ENCODE measurements at places on chromosomes 4 and X.

- DNase-seq = peak; percentile 3
These were observed 105.0 kb upstream of the NR0B1 start for GRCh38 chrX:30414144-30414543.

GRCh38 chr4:56575820-56576429 lies 70.3 kb downstream of the ARL9 start:
- peak; percentile 37 for DNase-seq

GRCh38 chr4:124018383-124019317 lies 622.1 kb downstream of the SPRY1 start:
- DNase-seq = peak; percentile 59

- peak; percentile 16 for DNase-seq
These were observed 314.5 kb upstream of the RASGEF1B start for GRCh38 chr4:81786063-81786763.

DNA sequence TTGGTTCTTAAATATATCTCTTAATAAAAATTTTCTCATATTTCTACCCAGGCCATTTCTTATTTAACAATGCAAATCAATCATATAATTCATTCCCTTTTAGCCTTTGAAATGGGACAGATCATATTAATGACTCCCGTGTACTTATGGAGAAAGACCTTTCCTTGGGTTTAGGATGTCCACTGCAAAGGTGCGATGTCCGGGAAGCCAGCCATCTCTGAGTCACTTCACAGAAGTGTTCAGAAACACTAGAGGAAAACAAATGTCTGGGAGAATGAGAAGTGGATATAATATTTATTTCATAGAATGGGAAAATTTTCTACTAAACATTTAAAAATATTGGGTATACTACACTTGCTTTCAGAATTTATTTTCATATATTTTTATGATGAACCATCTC lies 15.3 kb downstream of the INTU start:
- DNase-seq = no peak

DNA sequence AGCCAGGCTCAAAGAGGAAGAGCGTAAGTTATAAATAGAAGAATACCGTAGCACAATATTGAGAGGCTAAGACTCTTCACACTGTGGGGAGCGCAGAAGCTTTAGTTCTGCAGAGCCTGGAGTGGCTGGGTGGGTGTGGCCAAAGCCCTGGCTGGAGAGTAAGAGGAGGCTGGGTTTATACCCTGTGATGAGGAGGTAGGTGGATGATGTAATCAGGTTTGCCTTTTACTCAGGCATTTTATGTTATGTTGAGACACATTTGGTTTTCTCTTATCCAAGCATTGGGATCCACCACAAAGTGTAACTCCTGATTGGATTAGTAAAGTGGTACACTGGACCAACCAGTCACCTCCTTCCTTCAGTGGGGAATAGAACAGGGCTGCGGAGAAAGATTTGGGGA lies 13.9 kb downstream of the CDS1 start:
- no peak for DNase-seq

DNA sequence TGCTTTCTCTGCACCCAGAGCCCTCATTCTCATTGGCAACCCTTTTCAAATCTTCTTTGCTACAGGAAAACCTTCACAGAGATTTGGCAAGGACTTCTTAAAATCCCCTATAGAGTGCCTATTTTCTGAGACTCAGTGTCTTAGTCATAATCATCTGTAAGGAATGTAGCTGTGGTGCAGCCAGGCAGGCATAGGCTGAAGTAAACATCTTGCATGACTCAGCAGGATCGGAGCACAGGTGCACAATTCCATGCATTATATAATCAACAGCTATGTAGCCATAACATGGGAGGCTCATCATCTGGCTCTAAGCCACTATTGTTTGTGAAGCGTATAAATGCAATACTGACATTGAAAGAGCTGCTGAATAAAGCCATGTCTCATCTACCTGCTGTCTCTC lies 368.8 kb downstream of the MAGEE1 start:
- DNase-seq = no peak

DNA sequence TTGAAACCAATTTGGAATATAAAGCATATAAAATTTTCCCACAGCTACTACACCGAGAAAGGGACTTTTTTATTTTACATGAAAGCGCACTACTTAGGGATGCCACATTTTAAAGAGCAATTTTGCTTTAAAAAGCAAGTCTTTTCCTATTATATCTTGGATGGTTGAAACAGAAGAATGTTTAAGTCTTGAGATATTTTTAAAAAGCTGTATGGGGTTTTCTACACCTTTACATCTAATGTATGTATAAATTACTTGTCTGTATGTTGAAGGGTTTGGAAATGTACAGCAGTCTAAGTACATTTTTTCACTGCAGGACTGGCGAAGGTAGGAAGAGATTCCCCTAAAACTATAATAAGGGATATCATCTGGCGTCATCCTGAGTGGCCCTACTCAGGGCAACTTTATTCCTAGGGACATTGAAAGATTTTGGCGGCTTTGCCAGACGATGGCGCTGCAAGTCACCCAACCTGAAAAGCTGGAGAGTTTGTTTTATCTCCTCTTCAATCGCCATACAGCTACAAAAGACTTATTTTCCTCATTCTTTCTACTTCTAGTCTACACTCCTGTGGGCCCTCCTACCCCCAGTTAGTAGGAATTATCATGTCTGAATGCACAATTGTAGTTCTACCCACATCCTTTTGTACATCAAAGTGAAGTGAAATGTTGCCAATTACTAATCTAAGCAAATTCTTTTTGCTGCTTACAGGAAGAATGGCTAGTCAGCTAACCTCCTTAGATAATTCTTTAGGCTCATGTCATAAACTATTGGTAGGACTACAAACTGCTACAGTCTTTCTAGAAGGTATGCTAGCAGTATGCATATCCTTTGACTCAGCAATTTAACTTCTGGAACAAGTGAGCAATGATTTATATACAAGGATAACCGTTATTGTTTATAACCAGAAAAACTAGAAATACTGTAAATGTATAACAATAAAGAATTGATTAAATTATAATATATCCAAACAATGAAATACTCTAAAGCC lies 782 bp upstream of the NEK1 start:
- peak; percentile 84 for DNase-seq

DNA sequence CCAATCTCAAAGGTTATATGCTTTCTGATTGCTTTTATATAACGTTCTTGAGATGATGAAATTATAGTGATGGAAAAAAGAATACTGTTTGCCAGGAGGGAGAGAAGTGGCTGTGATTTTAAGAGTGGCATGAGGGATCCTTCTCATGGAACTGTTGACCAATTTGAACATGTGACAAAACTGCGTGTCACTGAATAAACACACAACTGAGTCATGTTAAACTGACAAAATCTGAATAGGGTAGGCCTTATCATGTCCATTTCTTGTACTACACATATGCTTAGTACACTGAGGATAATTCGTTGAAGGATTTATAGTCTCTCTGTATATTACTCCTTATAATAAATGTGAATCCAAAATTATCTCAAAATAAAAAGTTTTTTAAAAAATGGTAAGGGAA lies 22.2 kb upstream of the HSPA4L start:
- peak; percentile 9 for DNase-seq

GRCh38 chr4:85807247-85807950 lies 332.4 kb downstream of the ARHGAP24 start:
- DNase-seq = no peak

DNA sequence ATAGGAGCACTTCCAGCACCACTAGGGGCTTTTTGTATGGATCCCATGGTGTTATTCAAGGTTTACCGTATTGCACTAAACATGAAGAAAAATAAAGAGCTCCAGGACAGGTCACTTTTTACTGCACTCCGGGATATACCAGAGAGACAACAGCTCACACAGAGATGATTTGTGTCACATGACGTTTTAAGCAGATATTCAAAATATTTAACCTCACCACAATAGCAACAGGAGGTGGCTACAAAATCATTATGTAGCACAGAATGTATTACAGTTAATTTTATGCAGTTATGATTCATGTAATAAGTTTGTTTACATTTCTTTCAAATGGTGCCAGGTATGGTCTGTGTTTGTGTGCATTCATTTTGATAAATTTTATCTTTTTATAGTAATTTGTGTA lies 100.6 kb downstream of the LUZP4 start:
- DNase-seq = no peak

DNA sequence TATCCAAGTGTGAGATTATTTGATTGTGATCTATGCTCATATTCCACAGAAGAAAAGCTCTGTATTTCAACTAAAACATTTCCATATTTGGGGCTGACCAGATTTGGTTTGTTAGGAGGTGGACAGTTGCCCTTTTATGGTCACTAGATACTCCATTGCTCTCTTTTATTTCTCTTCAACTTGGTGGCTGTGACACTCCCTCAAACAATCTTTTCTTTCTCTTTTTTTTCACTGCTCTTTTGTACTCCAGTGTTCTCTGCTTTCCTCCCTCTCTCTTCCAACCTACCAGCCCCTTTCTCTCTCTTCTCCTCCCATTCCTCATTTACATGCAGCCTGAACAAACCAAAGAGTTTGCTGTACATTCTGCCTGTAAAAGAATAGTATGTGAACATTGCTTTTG lies 48.8 kb downstream of the RBPJ start:
- DNase-seq = no peak

GRCh38 chr4:102759831-102760644 lies 730 bp downstream of the MANBA start:
- DNase-seq = peak; percentile 53

DNA sequence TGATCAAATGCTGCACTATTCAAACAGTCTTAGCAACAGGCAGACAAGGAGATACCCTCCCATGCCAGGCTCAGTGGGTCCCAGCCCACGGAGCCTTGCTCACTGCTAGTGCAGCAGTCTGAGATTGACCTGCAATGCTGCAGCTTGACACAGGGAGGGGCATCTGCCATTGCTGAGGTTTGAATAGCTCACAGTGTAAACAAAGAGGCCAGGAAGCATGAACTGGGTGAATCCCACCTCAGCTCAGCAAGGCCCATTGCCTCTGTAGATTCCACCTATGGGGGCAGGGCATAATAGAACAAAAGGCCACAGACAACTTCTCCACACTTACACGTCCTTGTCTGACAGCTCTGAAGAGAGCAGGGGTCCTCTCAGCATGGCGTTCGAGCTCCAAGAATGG lies 26.6 kb upstream of the ZXDB start:
- DNase-seq = no peak

- no peak for DNase-seq
These were observed 210.8 kb upstream of the RASGEF1B start for GRCh38 chr4:81682492-81682891.

DNA sequence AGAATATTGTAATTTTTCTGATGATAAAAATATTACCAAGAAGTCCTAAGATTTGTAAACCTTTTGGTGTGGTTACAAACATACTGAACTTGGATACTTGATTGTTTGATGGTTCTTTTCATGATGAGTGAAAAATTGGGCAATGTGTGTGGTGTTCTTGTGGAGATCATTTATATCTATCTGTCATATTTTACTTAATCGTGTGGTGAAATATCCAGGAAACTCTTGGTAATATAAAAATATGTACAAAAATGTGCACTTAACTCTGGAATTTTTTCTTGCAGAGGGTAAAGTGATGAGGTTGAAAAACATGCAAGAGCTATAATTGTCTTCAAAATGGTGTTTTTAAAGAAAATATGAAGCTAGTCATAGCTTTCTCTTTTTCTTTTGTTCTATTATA lies 2.8 kb downstream of the DCUN1D4 start:
- DNase-seq = no peak

DNA sequence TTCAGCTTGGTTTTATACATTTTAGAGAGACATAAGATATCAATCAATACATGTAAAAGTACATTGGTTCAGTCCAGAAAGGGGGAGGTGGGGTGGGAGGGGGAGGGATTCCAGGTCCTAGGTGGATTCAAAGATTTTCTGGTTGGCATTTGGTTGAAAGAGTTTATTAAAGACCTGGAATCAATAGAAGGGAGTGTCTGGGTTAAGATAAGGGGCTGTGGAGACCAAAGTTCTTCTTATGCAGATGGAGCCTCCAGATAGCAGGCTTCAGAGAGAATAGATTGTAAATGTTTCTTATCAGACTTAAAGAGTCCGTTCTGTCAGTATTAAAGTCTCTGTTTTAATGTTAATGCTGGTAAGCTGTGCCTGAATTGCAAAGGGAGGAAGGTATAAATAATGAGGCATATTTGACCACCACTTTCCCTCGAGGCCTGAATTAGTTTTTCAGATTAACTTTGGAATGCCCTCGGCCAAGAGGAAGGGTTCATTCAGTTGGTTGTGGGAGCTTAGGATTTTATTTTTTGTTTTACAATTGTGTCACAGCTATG lies 169.9 kb downstream of the AASDH start:
- peak; percentile 47 for DNase-seq

- no peak for DNase-seq
These were observed 21.9 kb upstream of the EMCN start for GRCh38 chr4:100539706-100540105.

DNA sequence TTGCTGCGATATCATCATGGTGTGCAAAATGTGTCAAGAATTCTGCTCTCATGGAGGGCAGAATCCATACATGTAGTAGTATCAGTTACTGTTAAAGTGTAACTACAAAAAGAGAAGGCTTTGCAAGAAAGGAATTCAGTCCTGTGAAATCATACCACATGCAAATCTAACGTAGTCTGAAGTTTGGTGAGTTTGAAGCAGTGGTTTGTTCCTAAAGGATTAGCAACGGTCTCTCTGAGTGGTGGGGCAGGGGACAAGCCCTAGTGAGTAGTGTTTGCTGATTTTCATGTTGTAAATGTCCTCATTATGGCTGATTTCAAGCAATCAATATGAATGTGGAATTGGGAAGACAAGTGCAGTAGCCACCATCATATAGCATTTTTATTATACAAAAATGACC lies 47.1 kb upstream of the CLNK start:
- no peak for DNase-seq

DNA sequence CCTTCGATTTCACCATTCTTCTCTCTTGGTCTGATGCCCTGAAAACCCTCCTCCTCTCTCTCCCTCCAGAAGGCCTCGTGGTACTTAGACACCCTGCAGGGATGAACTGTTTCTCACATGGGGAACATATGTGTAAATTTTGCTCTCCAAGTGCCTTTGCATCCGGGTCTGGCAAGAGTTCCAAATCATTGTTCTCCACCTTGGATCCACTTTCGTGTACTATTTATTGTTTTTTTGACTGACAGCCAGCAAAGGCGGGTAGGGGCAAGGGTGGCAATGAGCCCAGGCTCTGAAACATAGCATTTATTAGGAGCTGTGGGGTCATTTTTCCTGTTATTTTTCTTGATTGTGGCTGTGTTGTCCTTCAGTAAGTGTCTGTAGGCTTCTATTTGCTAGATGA lies 81.7 kb downstream of the RTL5 start:
- no peak for DNase-seq

- no peak for DNase-seq
These were observed 44.3 kb downstream of the PRSS12 start for GRCh38 chr4:118308306-118309030.

DNA sequence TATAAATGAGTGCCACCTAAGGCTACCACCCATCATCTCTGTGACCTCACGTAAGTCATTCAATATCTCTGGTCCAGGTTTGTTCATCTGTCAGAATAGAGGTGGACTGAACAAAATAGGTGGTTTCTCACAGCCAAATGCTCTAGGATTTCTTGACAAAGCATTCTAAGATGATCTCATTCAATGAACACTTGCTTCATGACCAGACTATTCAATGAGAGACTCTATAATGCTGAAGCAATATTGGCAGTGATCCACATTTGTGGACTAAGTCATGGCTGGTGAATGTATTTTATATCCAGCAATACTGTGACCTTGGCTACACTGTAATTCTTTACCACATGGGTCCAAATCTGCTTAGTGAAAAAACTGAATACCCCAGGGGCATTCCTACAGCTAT lies 37.9 kb downstream of the LDB2 start:
- DNase-seq = no peak
